ENCODE measurements at places on chromosomes 4 and X.

GRCh38 chr4:126766241-126766640, 866.5 kb upstream of the INTU start:
- DNase-seq: no peak

DNA sequence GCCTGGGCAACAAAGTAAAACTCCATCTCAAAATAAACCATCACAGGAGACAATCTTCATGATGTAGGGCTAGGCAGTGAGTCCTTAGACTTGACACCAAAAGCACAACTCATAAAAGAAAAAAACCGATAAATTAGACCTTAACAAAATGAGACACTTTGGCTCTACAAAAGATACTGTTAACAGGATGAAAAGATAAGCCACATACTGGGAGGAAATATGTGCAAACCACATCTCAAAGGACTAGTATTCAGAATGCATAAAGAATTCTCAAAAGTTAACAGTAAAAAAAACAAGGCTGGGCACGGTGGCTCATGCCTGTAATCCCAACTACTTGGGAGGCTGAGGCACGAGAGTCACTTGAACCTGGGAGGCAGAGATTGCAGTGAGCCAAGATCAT, 13.2 kb downstream of the EFHC2 start:
- no peak for DNase-seq

GRCh38 chrX:18286322-18286831, 65.7 kb upstream of the BEND2 start:
- DNase-seq: no peak

DNA sequence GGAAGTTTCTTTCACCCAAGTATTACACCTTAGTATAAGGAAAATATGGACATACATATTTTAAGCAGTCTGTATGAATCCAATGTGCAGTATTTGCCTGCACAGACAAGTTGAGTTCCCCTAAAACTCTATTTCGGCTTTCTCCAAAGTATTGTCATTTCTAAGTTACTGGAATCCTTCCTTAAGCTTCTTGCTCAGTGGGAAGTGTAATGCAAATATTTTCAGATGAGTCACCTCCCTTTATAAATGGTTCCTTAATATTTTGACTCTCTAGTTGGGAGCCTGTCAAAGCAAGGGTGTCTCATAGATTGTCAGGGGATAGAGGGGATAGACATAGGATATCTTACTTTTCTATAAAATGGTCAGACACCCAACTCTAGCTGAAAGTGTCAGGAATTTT, 178.6 kb downstream of the NAA11 start:
- no peak for DNase-seq

DNA sequence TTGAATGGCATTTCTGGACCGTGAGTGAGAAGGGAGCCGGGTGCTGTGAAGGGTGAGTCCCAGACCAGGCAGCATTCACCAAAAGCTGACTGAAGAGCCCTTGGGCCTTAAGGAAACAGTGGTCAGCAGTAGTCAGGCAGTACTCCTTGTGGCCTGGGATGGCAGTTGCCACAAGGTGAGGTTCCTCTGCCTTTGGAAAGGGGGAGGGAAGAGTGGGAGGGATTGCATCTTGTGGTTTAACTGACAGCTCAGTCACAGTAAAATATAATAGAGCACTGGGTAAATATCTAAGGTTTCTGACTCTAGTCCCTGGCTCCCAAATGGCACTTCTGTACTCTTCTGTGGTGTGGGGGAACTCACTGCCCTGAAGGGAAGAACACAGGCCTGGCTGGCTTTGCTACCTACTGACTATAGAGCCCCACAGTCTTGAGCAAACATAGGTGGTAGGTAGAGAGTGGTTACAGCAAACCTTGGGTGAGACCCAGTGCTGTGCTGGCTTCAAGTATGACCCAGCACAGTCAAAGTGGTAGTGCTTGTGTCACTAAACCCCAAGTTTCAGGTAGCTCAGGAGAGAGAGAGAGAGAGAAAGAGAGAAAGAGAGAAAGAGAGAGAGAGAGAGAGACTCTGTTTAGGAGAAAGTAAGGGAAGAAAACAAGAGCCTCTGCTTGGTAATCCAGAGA, 154.2 kb downstream of the TEX11 start:
- DNase-seq: no peak

DNA sequence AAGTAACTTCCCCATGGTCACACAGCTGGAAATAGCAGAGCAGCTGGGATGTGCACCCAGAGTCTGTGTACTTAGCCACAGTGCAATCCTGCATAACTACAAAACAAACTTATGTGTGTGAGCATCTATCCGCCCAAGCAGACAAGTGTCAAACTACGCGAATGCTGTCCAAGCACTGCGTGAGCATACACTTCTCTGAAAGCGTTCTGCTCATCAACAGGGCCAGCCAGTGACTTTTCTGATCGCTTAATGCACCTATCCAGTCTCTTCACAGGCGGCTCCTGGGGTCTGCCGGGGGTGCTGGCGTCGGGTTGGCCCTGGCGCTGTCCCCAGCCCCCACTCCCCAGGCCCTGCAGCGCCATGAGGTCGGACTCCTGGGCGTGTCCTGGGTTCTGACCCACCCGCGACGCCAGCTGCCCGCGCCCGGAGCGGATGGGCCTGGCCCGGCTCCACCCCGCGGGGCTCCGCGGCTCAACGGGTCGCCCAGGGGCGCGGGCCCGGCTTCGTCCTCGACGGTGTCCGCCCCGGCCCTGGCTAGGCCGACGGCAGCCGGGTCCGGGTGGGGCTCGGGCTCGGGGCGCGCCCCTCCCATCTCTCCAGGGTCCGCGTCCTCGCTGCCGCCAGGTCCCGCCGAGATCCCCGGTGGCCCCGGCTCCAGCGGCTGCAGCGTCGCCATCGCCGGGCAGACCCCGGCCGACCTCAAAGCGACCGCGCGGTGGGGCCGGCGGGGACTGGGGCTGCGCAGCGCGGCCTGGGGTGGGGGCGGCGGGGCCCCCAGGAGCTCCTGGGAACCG, 1.3 kb upstream of the ZNF141 start:
- no peak for DNase-seq

DNA sequence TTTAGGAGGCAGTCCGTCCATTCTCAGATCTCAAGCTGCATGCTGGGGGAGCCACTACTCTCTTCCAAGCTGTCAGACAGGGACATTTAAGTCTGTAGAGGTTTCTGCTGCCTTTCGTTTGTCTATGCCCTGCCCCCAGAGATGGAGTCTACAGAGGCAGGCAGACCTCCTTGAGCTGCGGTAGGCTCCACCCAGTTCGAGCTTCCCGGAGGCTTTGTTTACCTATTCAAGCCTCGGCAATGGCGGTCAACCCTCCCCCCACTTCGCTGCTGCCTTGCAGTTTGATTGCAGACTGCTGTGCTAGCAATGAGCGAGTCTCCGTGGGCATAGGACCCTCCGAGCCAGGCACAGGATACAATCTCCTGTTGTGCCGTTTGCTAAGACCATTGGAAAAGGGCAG, 10.7 kb upstream of the ADH5 start:
- DNase-seq: no peak

GRCh38 chr4:65923616-65924015, 253.3 kb upstream of the EPHA5 start:
- DNase-seq: no peak

DNA sequence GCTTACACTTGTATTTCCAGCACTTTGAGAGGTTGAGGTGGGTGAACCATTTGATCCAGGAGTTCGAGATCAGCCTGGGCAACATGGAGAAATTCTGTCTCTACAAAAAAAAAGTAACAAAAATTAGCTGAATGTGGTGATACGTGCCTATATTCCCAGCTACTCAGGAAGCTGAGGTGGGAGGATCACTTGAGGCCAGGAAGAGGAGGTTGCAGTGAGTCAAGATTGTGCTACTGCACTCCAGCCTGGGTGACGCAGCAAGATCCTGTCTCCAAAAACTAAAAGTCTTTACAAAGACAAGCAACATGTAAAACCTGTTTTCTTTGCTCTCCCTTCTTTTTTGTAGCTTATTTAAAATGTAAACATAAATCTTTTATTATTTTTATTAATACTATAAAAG, 1156.1 kb downstream of the FAT4 start:
- DNase-seq: no peak

DNA sequence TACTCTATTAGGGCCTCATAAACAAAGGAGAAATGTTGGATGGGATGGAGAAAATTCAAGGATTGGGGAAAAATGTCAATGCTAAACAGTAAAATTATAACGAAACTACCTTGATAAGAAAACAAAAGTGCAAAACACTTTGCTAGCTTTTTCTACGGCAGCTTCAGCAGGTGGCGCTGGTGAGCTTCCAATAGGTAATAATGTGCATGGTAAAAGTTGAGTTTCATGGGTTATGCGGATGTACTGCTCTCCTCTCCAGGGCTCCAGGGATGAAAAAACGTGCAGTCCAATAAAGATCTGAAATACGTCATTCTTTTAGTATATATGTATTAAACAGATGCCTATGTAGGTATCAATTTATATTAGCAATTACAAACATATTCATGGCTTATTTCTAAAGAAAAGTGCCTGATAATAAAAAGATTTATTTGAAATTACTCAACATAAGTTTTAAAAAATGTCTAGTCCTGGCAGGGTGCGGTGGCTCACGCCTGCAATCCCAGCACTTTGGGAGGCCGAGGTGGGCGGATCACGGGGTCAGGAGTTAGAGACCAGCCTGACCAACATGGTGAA, 239.6 kb downstream of the GRXCR1 start:
- peak; percentile 83 for DNase-seq

GRCh38 chr4:34950926-34951325, 1293.4 kb downstream of the ARAP2 start:
- no peak for DNase-seq

GRCh38 chrX:18894156-18894555, 89.8 kb downstream of the PHKA2 start:
- no peak for DNase-seq

GRCh38 chrX:10117864-10118377, 38.9 kb upstream of the CLCN4 start:
- no peak for DNase-seq

GRCh38 chr4:94544811-94545210, 93.1 kb downstream of the PDLIM5 start:
- no peak for DNase-seq

GRCh38 chr4:182648766-182649165, 268.4 kb downstream of the DCTD start:
- no peak for DNase-seq

GRCh38 chrX:136104936-136105335, 42.4 kb upstream of the FHL1 start:
- DNase-seq: no peak

- DNase-seq: no peak
These were observed 10.3 kb downstream of the OCIAD1 start for GRCh38 chr4:48841045-48841827.

DNA sequence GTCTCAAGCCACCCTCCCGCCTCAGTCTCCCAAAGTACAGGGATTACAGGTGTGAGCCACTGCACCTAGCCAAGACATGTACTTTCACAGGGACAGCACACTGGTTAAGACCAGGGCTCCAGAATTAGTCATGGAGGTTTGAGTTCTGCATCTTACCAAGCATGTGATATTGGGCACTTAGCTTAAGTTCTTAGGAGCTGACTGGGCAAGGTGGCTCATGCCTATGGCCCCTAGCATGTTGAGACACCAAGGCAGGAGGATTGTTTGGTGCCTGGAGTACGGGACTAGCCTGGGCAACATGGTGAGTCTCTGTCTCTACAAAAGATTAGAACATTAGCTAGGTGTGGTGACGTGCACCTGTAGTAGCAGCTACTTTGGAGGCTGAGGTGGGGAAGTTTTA, 2.6 kb upstream of the TMEM192 start:
- DNase-seq: no peak

DNA sequence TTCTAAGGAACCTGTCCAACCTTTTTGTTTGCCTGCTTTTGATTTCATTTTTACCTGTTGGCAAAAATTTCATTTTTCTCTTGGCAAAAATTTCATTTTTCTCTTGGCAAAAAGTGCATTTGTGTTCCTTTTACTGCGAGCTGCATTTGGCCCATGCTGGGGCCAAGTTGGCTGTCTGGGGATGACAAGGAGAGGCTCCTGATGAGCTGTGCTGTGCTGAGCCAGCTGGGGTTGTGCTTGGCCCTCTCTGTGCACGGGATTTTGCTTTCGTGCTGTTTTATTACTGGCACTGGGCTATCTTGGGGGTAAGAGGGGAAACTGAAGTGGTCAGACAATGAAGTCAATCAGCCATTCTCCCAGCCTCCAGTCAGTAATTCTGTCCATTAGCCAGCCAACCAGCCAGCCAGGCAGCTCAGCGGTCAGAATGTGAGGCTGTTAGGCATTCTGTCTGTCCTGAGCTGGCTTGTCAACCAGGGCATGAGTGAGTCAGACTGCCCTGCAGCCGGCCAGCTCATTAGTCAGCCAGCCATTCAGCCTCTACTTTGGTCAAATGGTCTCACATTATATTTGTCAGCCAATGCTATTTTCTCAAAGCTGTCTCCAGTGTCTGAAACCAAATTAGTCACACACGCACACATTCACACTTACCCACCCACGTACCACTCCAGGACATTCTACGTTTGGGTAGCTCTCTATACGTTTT, 56.9 kb upstream of the PRPS1 start:
- no peak for DNase-seq

DNA sequence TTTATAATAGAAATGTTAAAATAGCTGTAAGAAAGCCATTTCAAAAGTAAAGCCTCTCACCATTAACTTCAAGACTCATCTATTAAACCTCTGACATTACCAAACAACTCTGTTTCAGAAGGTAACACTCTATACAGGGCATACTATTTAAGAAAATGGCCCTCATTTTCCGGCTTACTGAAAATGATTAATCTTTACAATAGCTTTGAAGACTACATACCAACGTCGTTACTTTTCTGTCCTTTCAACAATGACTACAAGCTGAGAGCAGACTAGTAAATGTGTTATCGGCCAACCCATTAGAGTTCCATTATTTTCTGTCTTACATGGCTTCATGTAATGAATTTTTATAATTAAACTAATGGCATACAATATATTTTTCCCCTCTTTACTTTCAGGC, 593.6 kb upstream of the FTHL17 start:
- DNase-seq: no peak

DNA sequence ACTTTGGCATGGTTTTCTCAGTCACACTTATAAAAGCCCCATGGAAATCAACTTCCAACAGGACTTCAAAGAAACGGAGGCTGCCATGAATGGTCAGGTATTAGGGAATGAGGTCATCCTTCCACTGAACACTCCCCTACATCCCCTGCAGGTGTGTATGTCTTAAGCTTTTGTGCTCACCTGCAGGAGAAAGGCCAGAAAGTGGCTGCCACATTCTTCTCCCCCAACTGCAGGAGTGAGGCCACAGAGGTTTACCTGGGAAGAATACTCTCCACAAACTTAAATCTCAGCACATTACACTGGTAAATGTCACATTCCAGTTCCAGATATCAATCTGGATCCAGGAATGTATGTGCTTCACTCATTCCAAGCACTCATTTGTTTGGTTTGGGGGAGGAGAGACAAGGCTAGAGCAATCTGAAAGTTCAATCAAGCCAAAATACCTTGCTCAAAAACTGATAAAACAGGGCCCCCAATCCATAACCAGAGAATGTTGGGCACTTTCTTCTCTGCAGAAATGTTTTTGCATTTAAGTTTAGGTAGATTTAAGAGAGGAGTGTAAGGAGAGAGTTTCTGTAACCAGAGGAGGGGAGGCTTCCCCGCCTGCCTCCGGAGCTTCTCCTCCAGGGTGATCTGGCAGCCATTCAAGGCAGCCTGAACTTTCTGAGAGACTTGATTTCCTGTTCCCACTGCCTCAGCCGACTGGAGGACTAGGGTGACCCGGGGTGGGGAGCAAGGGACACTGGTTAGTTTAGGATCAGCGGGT, 15.4 kb downstream of the FAM9C start:
- no peak for DNase-seq

All from head of caudate nucleus (tissue), 42 donors.